ENCODE measurements at places on chromosomes 3 and 15.
A peak's percentile ranks its signal among the peaks of the same experiment; 100 is the strongest.

DNA sequence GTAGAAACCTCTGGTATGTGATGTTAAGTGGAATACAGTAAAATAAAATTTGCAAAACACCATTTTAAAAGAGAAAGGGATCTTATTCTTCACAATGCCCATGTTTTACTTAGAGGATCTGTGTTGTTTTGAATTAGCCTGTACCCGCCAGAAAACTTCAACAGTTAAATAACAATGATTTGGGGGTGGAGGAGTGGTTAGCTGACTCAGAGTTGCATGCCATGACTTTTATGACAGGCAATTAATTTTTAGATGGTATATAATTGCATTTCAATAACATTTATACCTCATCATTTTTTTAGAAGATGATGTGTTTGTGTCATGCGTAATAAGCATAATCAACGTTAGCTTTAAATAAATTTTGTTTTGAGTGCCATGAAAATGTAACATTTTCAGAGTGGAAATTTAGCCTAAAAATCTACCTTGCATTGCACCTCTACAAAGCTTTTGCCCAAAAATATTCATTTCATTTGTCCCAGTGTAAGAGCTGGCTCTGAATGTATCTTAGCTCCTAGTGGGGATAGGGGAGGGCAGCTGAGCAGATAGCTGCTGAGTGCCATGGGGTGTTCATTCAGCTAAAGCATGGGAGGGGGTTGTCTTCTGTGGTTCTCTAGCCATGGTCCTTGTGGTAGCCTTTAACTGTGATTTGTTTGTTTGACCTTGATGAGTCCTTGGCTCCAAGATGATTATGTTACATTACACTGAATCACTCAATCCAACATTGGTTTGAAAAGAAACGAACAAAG, 379.8 kb downstream of the LPP start:
- no peak for DNase-seq

- DNase-seq: no peak
These were observed 54.5 kb downstream of the RGMA start for GRCh38 chr15:93034512-93034911.

- DNase-seq: peak; percentile 70
These were observed 17.0 kb downstream of the TOPBP1 start for GRCh38 chr3:133644768-133645167.

- DNase-seq: no peak
These were observed 53.4 kb upstream of the VILL start for GRCh38 chr3:37937156-37937555.

DNA sequence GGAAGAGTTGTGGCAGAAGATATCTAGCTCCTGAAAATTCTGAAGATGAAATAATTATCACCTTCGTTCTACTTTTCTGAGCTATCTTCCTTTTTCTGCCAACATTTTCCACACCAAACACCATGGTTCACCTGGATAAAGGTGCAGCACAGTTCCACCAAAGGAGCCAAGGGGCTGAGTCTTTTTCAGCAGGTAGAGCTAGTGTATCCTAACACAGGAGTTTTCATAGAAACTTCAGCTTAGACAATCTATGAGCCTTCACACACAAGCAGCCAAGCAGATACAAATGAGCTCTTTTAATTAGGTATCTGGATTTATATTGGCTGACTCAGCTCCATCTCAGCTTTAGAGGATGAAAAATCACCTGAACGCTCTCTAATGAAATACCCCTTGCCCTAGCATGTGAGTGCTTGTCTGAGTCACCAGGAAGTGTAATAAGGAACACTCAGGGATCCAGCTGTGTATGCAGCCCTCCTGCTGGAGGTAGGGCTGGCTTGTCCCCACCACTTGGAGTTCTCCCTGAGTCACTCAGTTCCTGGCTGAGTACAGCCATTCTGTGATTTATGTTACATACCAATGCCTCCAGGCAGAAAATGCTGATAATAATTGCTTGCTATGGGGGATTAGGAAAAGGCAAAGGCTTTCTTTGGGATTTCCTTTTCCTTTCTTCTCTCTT, 385.7 kb downstream of the LSAMP start:
- peak; percentile 83 for DNase-seq

- no peak for DNase-seq
These were observed 10.7 kb downstream of the ILDR1 start for GRCh38 chr3:122011396-122011795.

GRCh38 chr3:122987736-122988319, 39.7 kb downstream of the SEMA5B start:
- no peak for DNase-seq
